ENCODE measurements at places on chromosomes 1 and 21.

DNA sequence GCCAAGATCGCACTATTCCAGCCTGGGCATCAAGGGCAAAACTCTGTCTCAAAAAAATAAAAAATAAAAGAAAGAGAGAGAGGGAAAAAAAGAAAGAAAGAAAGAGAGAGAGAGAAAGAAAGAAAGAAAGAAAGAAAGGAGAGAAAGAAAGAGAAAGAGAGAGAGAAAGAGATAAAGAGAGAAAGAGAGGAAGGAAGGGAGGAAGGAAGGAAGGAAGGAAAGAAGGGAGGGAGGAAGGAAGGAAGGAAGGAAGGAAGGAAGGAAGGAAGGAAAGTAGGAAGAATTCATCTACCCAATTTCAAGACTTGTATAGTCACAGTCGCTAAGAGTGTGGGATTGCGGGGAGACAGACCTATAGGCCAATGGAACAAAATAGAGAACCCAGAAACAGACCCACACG, 290.6 kb downstream of the NPHP4 start:
- no peak for DNase-seq

DNA sequence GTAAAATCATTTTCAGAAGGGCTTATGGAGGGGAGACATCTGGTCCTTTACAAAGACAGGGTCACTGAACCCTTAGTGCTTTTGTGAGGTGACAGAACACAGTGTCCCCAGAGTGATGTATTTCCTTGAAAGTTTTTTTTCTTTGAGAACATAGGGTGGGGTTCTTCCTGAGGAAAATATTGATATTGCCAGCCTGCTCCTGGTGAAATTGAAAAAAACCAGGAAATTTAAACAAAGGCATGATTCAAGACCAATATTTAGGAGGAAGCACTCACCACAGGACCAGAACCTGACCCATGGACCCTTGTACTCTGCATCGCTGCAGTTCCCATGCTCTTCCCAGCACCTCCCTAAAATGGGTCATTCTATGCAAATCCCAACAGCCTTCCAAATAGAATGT, 63.7 kb downstream of the ST6GALNAC3 start:
- no peak for DNase-seq

- DNase-seq: no peak
Observed at GRCh38 chr1:59718064-59718988, 96.4 kb upstream of the HOOK1 start.

- DNase-seq: no peak
Observed at GRCh38 chr1:205266611-205267305, 39.0 kb downstream of the TMCC2 start.

DNA sequence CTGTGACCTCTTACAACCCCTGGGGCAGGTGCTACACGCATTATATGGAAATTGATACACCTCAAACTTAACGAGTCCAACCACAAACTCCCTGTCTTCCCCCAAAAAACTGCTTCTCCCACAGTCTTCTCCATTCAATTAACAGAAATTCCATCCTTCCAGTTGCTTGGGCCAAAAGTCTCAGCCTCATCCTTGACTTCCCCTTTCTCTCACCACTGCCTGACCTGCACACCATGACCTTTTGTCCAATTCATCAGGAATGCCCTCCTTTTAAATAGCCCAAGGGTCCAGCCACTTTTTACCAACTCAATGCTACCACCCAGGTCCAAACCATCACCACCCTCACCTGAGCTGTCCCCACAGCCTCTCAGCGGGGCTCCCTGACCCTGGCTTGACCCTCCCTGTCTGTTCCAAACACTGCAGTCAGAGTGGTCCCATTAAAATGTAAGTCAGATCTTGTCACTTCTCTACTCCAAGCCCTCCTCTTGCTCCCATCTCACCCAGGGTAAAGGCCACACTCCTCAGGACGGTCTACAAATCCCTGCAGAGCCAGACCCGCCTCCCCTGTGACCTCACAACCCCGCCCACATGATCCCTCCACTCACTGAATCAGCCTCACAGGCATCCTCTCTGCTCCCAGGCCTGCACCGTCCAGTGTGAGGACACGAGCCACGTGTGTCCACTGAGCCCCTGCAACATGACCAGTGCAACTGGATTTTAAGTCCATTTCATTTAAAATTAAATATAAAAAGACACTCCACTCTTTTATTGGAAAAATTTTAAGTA, 18.5 kb downstream of the KCNN3 start:
- DNase-seq: no peak

DNA sequence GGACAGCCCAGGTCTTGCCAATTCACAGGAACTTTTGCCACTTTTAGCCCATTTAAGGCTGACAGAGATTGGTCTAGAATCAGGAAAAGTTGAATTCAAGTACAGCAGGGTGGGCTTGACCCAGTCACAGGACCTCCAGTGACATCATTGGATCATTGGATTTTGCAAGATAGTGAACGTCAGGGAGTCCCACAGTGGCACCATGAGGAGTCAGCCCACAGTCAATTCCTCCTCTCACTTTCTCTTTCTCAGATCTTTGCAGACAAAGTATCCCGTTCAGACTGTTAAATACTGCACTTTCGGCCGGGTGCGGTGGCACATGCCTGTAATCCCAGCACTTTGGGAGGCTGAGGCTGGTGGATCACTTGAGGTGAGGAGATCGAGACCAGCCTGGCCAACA, 57.9 kb upstream of the TLR5 start:
- DNase-seq: no peak

DNA sequence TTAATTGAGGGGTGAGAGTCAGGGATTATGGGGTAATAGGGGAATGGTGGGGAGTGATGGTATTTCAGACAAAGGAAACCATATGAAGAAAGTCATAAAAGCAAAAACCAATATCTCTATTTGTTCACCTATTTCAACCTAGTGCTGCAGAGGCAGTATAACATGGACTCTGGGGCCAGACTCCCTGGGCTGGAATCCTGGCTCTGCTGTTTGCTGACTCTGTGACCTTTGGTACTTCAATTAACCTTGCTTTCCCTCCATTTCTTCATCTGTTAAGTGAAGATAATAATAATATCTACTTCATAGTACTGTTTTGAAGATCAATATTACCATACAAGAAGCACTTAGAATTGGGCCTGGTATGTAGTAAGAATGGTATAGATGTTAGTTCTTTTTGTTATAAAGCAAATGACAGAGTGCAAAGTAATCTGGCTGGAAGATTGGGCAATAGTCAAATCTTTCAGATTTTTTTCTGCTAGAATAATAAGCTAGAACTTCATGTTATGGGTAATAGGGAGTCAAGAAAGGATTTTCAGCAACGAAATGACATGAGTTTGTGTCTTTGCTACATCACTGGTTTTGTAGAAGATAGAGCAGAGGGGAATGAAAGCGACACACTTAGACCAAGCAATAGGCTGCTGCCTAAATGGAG, 9.0 kb downstream of the EPHX4 start:
- no peak for DNase-seq

GRCh38 chr1:218828125-218828650, 345.5 kb upstream of the LYPLAL1 start:
- DNase-seq: no peak
